WTC11 (cell line): ENCODE measurements at places on chromosomes 5 and 9. TPM values are rescaled to one million over a fixed set of nuclear protein-coding genes. Genes with fewer than 3 reads are reported as not detected.

DNA sequence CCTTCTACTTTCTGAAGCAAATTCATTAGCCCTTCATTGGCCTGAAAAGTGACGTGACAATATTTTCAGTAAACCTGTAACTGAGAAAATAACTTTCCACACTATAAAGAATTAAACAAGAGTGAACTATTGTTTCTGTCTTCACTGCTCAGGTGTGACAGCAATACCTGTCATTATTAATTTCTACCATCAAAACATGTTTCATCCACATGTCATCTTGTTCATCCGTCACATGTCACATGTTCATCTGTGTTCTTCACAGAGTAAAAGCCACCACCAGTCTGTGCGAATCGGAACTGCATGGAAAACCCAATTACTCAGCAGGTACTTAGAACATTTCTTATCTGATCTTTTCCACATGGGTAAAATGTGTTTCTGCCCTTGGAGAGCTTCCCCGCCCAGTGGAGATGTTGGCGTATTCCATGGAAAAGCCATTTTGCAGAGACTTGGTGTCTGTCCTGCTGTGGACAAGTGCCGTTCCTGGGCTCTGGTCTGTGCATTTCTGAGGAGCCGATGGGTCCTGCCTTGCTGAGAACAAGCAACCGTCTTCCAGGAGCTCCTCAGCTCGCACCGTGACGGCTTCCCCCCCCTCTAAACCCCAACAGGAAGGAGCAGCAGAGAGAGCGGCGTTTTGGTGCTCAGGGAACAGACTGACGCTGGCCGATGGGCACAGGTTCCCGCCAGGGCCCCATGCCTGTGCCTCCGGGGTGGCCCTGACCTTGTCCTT lies 10.6 kb upstream of the EXOC3 start:
- DNase-seq, result no peak

DNA sequence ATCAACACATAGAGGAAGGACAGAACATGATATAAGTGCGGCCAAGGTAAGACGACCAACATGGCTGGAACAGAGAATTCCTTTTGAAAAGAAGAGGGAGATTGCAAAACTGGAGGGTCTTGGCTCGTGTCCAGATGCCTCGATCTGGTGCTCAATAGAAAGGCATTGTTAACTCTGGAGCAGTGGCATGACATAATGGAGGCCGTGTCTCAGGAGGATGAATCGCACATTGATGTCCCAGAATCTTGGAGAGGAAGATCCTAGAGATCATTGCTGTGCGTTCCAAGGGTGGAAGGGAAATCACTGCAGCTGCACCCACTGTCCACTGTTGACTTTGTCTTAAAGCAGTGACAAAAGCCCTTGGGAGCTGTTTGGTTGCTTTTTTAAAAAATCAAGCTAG lies 30.9 kb downstream of the GRAMD2B start:
- no peak for DNase-seq

DNA sequence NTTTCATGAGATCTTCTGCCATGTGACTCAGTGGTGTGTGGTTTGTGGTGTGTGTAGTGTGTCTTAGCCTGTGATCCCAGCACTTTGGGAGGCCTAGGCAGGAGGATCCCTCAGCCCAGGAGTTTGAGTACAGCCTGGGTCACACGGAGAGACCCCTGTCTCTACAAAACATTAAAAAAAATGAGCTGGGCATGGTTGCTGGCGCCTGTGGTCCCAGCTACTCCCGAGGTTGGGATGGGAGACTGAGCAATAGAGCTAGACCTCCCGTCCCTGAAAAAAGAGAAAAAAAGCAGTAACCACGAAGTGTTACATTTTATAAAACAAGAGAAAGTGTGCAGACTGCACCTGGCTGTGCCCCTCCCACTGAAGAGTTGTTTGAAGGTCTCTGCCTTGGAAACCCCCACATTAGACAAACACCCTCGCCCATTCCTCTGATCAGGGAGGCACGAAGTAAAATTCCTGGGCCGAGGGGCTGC lies 21.2 kb upstream of the RNU6ATAC start:
- DNase-seq, result no peak

- peak; percentile 34 for DNase-seq
These were observed 12.8 kb upstream of the MTAP start for GRCh38 chr9:21789541-21790037.

DNA sequence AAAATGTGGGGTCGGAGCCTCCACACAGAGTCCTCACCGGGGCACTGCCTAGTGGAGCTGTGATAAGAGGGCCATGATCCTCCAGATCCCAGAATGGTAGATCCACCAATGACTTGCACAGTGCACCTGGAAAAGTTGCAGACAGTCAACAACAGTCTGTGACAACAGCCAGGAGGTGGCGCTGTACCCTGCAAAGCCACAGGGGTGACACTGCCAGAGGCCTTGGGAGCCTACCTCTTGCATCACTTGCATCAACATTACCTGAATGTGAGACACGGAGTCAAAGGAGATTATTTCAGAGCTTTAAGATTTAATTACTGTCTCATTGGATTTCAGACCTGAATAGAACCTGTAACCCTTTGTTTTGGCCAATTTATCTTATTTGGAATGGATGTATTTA lies 614.1 kb upstream of the CDH9 start:
- no peak for DNase-seq

Gene FGFR4
- 108 to 122 TPM (median 111 TPM) in 3 replicates for total RNA-seq
